Aorta (tissue), 5 donors: ENCODE measurements at places on chromosomes 12 and 14. TPM values are rescaled to one million over a fixed set of nuclear protein-coding genes. Genes with fewer than 3 reads are reported as not detected.

DNA sequence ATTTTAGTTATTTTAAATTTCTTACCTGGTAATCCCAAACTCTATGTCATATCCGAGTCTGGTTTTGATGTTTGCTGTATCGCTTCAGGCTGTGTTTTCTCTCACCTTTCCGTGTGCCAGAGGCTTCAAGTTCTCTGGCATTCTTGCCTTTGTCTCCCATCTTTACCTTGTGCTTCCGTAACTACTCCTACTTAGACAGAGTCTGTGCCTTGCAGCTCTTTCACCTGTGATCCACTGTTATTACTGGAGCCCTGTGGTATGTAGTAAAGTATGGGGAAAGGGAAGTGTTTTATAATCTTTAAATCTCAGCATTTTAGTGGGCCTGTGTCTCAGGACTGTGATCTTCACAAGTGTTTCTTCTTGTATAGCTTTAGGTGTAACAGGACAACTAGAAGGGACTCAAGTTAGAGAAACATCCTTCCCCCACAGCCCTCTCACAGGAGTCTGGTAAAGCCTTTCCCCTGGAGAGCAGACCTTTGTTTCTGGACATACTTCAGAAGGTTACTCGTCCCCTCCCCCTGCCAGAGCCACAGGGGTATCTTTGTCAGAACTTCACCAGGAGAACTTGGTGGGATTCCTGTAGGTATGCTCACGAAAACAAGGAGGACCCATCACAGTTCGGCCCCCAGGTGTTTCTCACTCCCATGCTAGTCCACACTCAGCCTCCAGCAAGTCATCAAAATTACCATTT lies 11.1 kb downstream of the IFNG start:
- DNase-seq: no peak

DNA sequence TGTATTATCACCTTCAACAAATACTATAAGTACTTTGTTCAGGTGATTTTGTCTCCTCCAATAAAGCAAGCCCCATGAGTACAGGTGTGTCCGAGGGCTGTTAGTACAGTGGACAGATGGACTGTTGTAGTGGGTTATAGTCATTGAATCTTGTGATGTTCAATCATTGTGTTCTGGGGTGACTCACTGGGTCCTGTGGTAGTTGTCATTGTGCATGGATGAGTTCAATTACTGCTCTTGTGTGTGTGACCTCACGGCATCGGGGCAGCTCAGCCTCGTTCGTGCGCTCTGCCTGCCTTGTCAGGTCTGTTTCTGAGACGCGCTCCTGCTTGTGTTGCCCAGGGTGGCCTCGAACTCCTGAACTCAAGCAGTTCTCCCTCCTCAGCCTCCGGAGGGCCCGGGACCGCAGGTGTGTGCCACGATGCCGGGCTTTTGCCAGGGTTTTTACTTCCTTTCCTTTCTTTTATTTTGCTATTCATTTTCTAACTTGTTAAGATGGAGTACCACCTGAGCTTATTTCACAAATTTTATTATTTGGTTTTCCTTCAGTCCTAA lies 72.2 kb downstream of the DDX51 start:
- no peak for DNase-seq

DNA sequence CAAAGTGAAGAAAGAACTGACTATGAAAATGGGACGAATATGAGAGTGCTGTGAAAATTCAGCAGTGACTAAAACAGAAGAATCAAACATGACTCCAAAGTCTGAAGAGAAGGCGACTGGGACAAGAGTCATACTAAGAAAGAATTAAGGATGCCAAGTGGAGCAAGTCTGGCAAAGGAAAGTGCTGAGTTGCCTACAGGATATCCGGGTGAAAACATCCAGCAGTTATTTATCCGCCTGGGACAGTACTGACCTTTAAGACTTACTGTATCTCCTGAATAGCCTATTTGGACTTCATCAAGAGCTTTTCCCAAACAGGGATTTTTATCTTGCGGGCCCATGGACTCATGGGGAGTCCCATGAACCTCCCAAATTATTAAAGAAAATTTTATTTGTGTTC lies 41.1 kb downstream of the KICS2 start:
- no peak for DNase-seq

- DNase-seq: no peak
Measured at GRCh38 chr12:10563966-10564365, 49.4 kb downstream of the MAGOHB start.

NEMP1 gene
- 10.0 TPM for total RNA-seq

- DNase-seq: no peak
Measured at GRCh38 chr14:55986069-55986468, 132.1 kb upstream of the PELI2 start.

DNA sequence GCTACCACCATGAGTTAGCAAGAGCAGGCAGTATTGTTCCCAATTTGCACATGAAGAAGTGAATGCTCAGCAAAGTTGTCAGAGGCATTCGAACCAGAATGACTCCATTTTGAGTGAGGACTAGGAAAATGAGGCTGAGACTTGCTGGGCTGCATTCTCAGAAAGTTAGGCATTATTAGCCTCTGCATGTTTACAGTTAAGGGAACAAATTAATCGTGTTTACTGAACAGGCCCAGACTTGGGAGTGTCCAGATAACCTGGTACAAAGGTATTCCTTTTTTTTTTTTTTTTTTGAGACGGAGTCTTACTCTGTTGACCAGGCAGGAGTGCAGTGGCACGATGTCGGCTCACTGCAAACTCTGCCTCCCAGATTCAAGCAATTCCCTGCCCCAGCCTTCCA lies 22.5 kb upstream of the VWF start:
- DNase-seq: no peak

GRCh38 chr12:15522574-15523187 lies 200.4 kb downstream of the PTPRO start:
- DNase-seq: no peak

DNA sequence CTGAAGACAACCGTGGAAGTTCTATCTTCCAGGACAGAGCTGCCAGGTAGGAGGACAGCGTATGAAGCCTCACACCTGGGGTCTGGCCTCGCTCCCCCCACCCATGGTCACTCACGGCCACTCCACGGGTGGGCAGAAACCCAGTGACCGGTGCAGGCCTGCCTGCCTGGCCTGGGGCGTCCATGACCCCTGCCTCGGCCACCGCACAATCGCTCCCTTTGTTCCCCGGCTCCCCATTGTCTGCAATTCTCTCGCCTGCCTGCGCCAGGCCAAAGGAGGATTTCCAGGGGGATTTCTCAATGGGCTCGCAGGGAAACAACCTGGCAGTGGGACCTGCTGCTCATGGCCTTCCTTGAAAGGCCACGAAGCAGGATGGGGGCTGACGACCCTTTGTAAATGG lies 22.6 kb downstream of the CCDC85C start:
- DNase-seq: no peak

GRCh38 chr12:127677537-127678131 lies 589.3 kb upstream of the TMEM132C start:
- DNase-seq: peak; percentile 81

DNA sequence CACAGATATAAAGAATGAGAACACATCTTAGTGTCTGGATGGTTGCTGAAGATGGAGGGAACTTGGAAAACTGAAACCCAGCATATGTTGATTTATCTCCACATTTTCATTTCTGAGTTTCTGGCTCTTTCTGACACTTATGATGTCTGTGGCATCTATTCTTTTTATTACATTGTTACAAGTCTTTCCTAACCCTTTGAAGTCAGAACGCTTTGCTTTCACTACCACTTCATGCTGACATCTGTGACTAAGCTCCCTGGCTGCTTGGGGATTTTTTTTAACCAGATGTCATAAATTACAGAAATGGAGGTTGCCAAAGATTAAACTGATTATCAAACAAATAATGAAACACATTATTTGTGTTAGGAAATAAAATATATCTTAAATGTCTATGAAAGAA lies 188.7 kb downstream of the KITLG start:
- DNase-seq: no peak

DNA sequence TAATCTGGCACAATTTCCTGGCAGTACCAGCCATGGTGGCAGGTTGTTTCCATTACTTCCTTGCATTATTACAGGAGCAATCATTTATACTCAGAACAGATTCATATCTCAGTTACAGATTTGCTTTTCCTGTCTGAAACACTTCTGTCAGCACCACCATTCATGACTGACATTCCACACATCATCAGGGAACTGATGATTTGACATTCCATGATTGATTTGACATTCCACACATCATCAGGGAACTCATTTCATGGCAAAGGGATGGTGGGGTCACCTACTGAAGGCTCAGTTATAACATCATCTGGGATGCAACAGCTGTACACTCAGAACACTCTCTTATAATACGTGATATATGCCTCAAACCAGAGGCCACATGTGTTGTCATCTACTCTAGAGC lies 30.9 kb upstream of the RERGL start:
- DNase-seq: no peak
